NCI-H1694 treated with DMSO at 0.1 percent for 48 hours (cell line): ENCODE measurements at places on chromosomes 6 and 20.
A peak's percentile ranks its signal among the peaks of the same experiment; 100 is the strongest.

DNA sequence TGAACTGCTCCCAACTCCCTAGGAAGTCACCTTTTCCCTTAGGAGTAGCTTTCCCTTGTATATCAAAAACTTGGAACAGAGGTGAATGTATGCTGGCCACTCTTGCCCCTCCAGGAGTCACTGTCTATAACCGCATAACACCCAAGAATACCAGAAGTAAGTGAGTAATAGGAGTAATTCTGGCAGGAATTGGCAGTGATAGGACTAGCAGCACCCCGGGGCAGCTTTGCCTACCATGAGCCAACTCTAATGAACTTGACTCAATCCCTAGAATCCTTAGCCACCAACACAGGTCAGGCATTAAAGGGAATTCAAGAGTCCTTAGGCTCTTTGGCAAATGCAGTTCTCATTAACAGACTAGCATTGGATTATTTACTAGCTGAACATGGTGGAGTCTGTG lies 28.8 kb upstream of the CD164 start:
- DNase-seq: no peak

DNA sequence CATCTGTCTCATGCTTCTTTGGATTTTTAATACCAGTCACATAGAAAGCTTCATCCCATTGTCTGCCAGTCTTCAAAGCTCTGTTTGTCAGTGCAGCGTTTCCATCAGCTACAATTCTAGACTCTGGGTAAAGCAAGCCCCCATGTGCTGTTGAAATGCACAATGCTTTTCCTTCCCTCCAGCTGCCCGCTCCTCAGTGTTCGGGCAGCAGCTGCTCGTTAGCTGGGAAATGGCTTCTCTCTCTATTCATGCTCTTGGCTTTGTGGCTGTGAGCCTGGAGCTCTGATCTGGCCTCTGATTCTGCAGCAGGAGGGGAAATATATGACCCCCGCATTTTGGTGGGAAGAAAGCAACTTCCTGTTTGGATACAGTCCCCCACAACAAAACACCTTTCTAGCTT lies 213.0 kb upstream of the CDYL start:
- peak; percentile 11 for DNase-seq

- DNase-seq: no peak
These were observed 180.2 kb upstream of the CCN2 start for GRCh38 chr6:132131351-132131750.

DNA sequence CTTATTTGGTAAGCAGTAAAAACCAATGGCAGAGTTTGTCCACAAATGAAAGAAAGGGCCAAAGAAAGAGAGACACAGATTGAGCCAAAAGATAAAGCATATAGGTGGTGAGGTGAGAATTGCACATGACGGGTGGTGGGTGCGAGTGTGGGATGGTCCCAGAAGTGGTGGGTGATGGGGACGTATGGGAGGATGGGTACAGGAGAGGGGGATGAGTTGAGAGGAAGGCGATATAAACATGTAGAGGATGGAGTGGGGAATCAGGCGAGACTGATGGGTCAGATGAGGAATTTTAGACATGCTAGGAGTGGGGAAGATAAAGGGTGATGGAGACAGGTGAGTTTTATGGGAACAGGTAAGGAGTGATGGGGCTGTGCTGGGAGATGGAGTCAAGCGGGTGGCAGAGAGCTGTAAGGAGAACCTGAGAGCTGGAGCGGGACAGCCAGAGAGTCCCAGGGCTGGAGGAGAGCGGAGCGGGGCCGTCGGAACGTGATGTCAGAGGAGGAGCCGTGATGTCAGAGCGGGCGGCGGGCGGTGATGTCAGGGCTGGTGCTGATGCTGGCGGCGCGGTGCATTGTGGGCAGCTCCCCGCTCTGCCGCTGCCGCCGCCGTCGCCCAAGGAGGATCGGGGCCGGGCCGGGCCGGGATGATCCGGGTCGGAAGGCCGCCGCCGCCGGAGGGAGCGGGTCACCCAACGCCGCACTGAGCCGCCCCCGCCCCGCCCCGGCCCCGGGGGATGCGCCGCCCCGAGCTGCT lies at the start of gene TTBK1:
TSS of gene TTBK1 (plus strand) at position 574 of the 756 bp plus-strand sequence. CDS start 3,180 bp downstream, outside the sequence.
- peak; percentile 28 for DNase-seq

DNA sequence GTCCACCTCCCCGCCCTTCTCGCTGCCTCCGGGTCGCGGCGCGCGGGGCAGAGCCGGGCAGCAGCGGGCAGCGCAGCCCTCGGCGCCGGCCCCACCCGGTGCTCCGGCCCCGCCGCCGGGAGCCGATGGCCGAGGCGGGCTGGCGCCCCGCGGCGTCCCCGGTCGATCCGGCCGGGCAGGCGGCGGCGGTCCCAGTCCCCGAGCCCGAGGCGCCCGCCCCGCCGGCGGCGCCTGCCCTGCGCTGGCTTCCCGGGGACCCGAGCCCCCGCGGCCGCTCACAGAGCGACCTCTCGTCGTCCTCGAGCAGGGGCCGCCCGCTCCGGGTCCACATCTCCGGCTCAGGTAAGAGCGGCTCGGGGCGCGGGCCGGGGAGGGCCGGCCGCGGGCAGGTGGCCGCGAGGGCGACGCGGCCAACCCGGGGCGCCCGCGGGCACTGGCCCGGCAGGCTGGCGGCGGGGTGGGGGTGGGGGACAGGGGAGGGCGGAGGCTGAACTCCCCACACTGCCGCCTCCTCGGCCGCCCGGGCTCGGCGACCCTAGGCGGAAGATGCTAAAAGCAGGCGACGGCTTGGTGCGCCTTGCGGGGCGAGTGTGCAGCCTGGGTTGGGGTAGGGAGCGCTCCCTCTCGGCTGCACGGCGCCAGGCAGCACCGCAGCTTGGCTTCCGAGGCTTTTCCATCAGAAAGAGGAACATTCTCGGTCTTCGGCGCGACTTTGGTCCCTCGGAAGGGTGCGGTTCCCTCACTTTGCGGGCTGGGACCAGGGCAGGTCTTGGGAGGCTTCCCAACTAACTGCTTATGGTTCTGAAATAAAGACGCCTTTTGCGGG lies 25.6 kb upstream of the FUCA2 start:
- no peak for DNase-seq

DNA sequence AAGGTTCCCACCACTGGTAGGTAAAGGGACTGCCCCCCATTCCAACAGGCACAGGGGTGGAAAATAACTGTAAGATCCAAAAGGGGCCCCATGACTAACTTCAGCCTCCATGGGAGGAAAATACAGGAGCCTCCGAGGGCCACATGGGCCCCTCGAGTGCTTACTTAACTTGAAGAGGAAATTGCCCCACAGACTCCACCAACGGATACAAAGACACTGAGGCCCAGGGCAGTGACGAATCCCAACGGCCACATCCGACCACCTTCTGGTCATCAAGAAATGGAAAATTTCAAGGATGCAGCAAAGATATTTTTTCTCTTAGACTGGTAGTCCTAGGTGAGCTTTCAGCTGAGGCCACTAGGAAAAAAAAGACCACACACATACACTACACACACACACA lies 116.0 kb upstream of the MRPS10 start:
- DNase-seq: no peak

GRCh38 chr6:30600451-30600961 lies 16.5 kb downstream of the PPP1R10 start:
- no peak for DNase-seq

DNA sequence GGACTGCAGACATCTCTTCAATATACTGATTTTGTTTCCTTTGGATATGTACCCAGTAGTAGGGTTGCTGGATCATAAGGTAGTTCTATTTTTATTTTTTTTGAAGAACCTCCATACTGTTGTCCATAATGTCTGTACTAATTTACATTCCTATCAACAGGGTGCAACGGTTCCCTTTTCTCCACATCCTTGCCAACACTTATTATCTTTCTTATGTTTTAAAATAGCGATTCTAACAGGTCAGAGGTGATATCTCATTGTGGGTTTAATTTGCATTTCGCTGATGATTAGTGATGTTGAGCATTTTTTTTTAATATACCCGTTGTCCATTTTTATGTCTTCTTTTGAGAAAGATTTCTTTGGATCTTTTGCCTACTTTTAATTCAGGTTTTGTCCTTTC lies 2.0 kb upstream of the TP53RK start:
- no peak for DNase-seq

DNA sequence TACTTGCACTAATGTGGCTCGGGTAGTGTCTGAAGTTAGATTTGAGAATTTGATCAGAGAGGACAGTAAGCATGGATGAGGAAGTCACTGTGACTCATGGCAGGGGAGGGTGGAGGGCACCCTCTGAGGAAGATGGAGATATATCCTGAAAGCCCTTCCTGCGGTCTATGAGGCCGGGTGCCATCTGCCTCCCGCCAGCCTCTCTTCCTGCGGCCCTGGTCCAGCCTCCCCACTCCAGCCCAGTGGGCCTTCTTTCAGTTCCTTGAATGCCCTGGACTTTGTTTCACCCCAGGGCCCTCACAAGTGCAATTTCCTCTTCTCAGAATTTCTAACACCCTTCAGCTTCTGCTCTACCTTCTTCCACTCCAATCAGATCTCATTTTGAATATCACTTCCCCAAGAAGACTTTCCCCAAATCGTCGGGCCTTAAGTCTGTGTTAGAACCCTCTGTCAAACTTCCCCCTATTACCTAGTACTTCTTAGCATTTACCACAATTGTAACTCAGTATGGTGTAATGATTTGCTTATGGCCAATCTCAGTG lies 20.2 kb upstream of the TNFAIP3 start:
- DNase-seq: no peak
